Activated CD4-positive, alpha-beta T cell treated with anti-CD3 and anti-CD28 coated beads for 24 hours (primary cell): ENCODE measurements at places on chromosomes 16 and 17.

- no peak for DNase-seq
These were observed 11.6 kb downstream of the IL34 start for GRCh38 chr16:70657956-70658355.

DNA sequence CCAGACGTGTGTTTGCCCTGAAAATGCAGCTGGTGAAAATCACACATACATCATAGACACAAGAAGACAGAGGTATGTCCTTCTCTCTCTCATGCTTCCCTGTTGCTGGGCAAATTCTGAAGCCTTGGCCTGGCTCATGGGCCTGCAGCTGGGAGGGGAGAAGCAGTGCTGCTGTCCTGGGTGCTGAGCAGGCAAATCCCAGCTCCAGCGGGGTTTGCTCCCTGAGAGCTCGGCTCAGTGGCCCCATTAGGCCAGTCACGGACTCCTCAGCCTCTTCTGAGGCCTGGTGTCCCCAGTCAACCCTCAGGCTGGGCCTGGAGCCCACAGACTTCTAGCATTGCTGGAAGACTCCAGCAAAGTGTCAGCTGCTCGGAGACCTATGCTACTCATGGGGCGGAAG lies 11.7 kb downstream of the RHBDL3 start:
- DNase-seq: no peak

DNA sequence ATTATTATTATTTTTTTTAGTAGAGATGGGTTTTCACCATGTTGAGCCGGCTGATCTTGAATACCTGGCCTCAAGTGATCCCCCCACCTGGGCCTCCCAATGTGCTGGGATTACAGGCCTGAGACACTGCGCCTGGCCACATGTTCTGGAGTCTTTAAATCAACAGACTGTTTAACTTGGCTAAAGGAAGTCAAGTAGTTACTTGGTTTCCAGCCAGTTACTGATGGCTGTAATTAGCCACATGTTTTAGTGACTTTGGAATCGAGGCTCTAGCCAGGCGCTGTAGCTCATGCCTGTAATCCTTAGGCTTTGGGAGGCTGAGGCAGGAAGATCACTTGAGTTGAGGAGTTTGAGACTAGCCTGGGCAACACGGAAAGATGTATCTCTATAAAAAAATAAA lies 699.2 kb upstream of the RBFOX1 start:
- no peak for DNase-seq

- no peak for DNase-seq
These were observed 95.9 kb downstream of the ABCC1 start for GRCh38 chr16:16045296-16045695.

GRCh38 chr17:59498530-59499307 lies 66.7 kb upstream of the DHX40 start:
- no peak for DNase-seq

- no peak for DNase-seq
These were observed 287.8 kb upstream of the FOXF1 start for GRCh38 chr16:86222547-86222946.

DNA sequence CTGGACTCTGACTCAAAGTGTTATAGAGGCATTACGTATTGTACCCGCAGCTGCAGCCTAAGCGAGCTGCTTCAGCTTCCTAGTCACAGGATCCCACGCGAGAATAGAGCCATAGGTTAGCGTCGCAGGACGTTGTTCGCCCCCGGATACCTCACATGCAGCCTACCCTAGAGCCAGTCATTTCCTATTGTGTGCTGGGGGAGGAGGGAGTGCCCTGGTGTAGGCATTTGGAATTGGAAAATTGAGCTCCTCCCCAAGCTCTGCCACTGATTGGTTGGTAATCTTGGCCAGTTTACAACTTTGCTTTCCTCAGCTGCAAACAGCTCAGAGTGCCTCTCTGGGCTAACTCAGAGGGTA lies 530 bp downstream of the NAA60 start:
- no peak for DNase-seq

DNA sequence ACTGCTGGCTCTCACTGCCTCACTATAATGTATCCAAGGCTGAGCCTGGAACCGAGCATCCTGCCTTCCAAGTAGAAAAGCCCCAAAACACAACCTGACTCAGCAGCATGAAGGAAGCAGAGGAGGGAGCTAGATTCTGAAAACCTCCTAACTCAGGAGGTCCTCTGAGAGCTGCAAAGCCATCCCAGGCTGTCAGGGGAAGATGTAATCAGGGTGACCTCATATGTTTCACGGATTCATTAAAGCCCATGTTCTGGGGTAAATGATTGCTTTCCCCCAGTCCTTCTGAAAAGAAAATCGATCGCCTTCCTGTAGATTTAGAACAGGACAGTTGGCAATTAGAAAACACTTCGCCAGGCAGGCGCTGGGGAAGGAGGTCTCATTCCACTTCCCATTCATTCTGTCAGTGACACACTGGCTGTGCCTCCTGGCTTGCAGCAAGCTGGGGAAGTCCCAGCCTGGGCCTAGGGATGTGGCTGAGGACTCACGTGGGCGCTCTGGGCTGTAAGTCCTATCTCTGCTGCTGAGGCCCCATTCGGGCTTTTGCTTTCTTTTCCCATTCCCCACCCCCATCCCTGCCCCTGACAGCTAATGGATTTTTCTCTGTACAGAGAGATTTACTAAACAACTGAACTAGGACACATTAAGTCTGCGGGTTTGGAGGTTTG lies 75.7 kb upstream of the TMEM132E start:
- DNase-seq: no peak

DNA sequence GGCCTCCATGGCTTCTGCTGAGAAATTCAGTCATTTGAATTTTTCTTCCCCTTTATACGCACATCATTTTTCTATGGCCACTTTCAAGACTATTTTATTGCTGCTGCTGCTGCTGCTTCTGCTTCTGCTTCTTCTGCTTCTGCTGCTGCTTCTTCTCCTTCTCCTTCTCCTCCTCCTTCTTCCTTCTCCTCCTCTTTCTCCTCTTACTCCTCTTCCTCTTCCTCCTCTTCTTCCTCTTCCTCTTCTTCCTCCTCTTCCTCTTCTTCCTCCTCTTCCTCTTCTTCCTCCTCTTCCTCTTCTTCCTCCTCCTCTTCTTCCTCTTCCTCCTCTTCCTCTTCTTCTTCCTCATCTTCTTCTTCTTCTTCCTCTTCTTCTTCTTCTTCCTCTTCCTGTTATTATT lies 22.4 kb downstream of the CPD start:
- DNase-seq: no peak

DNA sequence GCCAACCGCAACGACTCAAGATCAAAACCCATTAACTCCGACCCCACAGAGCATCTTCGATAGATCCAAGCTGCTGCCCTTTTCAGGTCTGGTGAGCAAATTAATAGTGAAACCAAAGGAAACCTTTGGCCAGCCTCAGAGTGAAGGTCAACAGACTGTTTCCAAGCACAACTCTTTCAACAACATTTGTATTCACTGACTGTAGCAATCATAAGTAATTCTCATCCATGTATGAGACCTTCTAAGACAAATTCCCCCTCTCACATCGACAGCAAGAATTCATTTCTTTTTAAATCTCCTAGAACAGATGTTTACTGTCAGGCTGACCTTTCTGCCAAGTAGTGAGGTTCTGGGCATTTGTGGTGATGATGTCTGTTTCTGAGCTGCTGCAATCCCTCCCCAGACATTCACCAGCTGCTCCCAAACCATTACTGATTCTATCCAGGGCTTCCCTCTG lies 64.2 kb downstream of the SLC39A11 start:
- DNase-seq: no peak

DNA sequence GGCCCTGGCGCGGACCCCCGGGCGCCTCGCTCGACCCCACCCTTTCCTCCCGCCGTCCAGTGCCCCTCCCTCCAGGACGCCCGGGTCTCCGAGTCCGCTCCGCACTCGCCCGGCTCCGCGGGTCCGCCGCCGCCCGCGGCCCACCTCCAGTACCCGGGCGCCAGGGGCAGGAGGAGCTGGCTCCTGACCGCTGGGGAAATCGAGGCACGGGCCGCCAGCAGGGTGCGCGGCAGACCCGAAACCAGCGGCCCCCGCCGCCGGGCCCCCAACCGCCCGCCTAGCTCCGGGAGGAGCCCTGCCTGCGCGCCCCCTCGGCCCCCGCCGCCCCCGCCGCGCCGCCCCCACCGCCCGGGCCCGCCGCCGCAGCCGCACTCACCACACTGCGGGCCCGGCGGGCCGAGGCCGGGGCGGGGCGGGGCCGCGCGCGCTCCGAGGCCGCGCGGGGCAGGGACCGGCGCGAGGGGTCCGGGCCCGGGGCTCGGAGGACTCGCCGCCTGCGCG lies 333 bp downstream of the MAFG start:
- no peak for DNase-seq

DNA sequence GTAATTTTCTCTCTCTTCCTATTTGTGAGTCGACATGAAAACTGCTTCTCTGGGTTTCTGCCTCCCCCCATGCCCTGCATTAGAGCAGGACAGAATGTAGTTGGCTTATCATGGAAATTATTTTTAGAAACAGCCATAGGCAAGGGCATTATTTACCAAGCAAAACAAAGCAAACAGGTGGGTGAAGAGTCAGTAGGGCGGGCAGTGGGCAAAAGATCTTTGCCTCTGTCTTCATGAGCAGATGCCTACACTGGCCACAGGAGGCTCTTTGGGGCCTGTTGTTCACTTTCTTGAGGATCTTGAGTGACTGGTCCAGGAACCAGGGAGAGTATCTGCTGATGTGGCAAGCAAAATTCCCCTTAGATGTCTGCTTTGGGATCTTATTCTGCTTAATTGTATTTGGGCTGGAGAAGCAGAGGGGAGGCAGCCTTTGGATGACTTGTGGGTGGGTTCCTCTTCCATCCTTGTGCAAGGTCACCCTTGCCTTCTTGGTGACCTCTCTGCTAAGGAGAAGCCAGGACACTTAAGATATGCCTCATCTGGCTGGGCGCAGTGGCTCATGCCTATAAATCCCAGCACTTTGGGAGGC lies 42.5 kb upstream of the CLEC19A start:
- no peak for DNase-seq

DNA sequence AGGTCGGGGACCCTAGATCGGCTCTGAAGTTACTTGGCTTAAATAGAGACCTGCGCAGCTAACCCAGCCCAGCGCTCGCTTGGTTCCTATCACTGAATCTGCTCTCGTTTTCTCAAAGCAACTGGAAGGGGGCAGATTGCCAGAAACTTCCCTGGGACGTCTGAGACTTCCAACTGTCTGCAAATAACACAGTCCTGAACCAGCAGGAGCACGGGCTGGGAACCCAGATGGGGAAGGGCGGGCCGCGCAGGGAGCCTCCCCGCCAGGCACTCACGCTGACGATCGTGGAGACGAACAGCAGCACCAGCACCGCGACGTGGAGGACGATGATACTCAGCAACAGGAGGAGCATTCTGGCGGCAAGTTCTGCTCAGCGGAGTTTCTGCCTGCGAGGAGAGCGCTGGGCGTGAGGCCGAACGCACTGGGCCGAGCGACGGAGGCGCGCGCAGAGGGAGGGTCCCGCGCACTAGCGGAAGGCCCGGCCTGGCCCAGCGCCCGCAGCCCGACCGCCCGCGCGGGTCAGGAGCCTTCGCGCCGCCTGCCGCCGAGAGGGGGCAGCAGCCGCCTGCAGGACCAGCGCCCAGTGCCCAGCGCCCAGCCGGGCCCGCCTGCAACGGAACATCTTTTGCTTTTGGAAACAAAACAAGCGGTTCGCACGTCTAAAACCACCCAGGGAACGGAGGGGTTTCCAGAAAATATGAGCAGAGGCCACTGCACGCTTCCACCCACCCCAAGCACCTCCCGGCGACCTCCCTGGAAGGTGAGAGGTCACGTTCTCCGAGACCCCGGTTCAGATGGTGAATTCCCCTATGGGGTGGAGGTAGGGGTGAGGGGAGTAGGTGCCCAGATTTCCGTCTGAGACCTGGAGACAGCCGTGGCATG lies 4.5 kb downstream of the PMP22 start:
- peak; percentile 47 for DNase-seq

- DNase-seq: no peak
These were observed 7.5 kb downstream of the NATD1 start for GRCh38 chr17:21245639-21246084.

DNA sequence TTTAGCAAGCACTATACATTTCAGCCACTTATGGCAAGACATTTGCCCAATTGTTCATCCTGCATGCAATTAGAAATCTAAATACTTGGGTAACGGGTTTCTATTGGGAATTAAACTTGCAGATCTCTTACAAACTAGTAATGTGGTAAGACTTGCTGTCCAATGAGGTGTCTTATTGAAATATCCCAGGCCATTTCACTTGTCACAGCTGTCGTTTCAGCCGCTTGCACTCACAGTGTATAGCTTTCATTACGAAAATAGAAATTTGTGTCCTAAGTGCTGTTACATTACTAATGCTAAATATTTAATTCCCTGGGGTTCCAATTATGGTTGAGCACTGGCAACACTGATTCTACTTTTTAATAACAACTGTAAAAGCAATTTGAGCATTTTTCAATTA lies 40.3 kb upstream of the IRX5 start:
- no peak for DNase-seq

GRCh38 chr17:38403491-38403890 lies 24.8 kb upstream of the ARHGAP23 start:
- DNase-seq: no peak

DNA sequence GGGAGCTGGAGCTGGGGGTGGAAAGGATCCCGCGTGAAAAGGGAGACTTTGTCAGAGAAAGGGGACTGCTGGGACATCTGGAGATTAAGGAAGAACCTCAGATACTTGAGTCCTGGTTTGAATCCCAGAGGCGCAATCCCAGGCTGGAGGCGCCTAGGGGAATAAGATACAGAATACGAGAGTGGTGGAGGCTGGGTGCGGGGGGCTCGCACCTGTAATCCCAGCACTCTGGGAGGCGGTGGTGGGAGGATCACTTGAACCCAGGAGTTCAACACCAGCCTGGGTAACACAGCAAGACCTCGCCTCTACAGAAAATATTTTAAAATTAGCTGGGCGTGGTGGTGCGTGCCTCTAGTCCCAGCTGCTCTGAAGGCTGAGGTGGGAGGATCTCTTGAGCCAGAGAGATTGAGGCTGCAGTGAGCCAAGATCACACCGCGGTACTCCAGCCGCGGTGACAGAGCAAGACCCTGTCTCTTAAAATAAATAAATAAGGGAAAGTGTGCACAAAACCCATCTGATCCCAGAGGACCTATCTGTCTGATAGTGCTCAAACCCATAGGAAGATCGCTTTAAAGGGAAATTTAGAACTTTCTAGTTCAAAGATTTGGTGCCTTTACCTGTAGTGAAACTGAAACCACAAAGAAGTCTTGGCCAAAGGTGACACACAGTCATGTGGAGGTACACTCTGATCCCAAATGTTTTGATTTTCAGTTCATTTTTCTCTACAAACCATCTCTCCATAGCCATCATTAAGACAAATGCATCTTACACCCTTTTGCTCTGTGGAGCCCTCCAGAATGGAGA lies 617 bp upstream of the SCRN2 start:
- no peak for DNase-seq

DNA sequence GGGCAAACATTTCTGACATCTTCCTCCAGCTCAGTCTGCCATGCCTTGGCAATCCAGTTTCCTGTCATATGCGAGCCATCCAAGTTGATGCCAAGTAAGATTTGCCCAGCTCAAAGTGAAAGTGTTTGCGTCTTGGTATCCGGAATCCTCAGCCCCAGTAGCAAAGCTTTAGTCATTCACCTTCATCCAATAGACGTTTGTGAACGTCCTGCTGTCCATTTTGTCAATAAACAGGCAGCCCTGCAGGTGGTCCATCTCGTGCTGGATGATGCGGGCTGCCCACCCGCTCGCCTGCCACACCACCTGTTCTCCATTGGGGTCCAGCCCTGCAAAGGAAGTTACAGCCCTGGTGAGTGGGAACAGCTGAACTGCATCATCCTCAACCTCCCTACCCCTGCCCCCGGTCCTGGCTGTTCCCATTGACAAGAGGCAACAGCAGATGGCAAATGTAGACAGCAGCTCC lies 1.5 kb downstream of the PDF start:
- no peak for DNase-seq

GRCh38 chr17:20210180-20210579 lies 201.0 kb downstream of the SPECC1 start:
- no peak for DNase-seq
